ENCODE measurements at places on chromosomes 12 and 14.

- no peak for DNase-seq
Observed at GRCh38 chr14:68630081-68630571, 162.7 kb downstream of the ZFP36L1 start.

- DNase-seq: no peak
Observed at GRCh38 chr12:114011711-114012110, 45.6 kb upstream of the RBM19 start.

GRCh38 chr12:129966146-129966995 is 62.5 kb upstream of the TMEM132D start:
- no peak for DNase-seq

- no peak for DNase-seq
Observed at GRCh38 chr12:6303071-6303470, 7.4 kb upstream of the PLEKHG6 start.

GRCh38 chr12:103269946-103270345 is 225.8 kb downstream of the C12orf42 start:
- DNase-seq: no peak

DNA sequence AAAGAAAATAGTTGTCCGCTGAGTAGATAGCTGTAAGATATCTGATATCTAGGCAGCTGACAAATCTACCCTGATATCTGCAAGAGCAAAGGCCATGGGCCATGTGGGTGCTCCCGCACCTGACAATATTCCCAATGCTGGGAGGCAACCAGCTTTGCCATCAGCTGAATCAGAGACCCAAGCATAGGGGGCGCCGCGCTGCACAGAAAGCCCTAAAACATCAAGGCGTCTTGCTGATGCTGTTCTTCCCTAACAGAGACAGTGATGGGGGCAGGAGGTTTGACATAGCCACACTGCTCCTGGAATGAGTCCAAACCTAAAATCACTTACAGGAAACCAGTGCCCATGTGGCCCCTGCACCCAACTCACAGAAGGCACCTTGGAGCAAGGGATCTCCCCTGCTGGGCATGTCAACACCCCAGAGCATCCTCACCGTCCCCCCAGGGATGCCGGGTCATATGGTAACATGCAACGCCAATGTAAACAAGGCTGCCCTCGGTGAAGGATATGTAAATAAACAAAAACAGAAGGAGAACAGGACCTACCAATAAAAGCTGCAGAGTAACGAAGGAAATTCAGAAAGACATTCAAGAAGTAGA is 199.5 kb downstream of the TMEM132D start:
- no peak for DNase-seq

DNA sequence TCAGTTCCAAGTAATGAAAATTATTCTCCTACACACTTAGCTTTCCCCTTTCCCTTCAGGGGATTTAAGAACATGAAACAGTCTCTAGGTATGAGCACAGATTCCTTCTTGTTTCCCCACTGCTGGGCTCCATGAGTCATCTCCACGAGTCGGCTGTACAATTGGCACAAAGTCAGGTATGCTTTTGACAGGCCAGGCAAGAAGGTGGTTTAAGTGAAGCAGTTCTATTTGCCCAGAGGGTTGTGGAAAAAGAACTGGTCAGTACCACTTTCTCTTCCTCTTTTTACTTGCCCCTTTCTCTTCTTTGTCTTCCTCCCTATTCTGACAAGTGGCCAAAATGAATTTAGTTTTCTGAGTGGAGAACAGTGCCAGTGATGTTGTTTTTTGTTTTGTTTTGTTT is 16.3 kb downstream of the DYNC1H1 start:
- no peak for DNase-seq

GRCh38 chr12:122789637-122790036 is 15.3 kb downstream of the CCDC62 start:
- DNase-seq: no peak

GRCh38 chr14:33457617-33458016 is 493.3 kb downstream of the EGLN3 start:
- no peak for DNase-seq

- DNase-seq: no peak
Observed at GRCh38 chr14:90107789-90108188, 46.0 kb downstream of the KCNK13 start.

DNA sequence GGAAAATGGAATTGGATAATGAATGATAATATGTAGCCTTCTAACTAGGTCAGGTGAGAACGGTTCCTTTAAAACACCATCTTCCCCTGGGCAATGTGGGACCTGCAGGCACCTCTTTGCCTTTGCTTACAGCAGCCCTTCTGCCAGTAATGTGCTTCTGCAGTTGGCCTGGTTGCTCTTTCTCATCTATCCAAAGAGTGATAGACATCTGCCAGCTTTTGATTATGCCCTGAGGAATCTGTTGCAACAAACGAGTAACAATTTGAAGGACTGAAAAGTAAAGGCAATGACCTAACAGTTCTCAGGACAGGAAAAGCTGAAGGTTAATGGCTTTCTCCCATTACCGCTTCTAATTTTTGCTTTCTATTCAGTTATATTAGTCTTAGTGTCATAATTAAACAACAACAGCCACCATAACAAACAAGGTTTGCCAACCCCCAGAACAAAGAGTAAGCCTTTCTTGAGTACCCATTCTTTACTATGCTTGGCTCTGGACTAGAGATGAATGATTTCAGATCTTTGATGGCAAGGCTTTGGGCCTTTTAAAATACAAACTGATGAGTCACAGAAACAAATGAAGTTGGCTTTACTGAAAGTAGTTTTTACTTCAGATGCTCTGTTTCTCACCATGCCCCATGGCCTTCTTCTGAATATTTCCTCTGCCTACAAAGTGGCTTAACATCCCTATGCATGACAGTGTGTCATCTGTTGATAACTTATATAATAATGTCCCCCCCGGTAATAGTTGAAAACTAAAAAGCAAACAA is 76.1 kb upstream of the KRR1 start:
- no peak for DNase-seq

- no peak for DNase-seq
Observed at GRCh38 chr14:74907744-74908143, 15.3 kb downstream of the RPS6KL1 start.

- peak; percentile 5 for DNase-seq
Observed at GRCh38 chr14:30240018-30240417, 312.4 kb upstream of the PRKD1 start.

DNA sequence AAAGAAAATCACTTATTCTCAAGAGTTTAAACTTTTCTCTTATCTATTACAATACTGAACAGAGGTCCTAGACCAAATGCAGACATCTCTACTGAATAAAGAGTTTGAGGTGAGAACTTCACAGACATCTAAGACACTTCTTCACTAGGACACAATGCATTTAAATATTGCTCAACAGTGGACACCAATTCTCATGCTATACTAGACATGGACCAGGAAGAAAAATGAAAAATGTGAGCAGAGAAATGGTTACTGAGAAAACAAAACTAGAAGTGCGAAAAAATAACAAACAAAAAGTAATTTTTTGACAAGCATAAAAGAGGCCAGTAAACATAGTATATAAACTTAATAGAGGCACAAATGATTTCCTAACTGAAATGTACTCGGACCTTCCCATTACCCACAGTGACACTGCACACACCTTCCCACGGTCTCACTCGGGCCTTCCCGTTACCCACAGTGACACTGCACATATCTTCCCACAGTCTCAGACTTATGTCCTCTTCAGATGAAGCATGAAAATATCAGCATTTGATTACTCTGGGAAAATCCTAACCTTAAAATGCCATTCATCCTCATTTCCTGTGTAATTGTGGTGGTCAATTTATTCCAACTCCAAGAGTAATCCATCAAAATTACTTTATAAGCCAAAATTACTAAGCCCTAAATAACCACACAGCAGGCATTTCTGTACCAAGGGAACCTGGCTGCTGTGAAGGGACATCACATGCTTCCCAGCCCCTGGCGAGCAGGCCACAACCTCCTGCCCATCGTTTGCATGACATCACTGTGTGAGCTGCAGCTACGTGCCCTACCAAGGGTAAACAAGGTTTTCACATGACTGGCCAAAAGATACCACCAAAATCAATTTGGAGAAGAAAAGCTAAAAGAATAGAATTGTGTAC is 6.4 kb downstream of the SLC15A4 start:
- DNase-seq: no peak

GRCh38 chr14:70988452-70988851 is 81.2 kb downstream of the PCNX1 start:
- no peak for DNase-seq

DNA sequence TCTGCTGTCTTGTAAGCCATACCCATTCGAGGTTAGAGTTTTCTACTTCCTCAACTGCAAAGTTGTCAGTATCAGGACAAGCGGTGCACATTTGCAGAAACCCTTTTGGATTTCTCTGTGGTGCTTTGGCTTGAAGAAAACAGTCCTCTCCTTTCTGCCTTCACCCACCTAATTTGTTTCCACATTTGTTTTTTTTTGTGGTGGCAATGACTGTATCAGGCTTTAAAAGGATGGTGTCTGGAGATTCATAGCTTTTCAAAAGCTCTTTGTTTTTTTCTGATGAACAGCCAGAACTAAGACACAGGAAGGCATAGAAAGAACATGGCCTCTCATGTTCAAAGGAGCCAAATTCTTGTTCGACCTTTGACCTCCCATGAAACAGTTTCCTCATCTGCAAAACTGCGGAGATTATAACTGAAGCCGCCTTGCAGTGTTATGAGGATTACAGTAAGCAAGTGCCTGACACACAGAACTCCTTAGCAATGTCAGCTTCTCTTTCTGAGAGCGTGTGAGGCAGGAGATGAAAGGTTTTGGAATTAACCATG is 270.6 kb upstream of the TBX3 start:
- no peak for DNase-seq

- DNase-seq: no peak
Observed at GRCh38 chr14:31858868-31859267, 218.2 kb upstream of the ARHGAP5 start.

GRCh38 chr12:32921397-32921796 is 24.8 kb upstream of the PKP2 start:
- DNase-seq: no peak

DNA sequence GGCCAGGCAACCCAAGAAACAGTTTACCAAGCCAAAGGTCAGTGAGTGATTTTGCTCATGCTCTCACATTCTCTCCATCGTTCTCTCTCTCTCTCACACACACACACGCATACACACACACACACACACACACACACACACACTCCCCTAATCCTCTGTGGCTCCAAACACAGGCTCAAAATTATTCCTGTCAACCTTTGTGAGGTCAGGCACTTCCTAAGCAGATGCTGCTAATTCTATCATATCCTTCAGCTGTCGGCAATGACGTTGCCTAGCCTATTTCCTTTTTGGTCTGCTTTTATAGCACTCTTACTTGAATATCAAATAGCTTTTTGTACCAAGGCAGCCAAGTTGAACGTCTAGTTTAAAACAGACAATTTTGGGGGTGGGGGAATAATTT is 98.9 kb upstream of the EGLN3 start:
- DNase-seq: no peak

DNA sequence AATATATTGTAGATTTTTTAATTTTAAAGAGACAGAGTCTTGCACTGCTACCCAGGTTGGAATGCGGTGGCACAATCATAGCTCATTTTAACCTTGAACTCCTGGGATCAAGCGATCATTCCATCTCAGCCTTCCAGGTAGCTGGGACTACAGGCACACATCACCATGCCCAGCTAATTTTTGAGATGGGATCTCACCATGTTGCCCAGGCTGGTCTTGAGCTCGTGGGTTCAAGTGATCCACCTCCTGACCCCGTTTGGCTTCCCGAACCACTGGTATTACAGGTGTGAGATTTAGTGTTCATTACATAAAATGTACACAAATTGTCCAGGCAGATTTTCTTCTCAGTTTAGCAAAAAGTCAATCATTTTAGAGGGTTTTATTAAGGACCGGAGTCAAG is 13.6 kb downstream of the SNX6 start:
- DNase-seq: no peak

DNA sequence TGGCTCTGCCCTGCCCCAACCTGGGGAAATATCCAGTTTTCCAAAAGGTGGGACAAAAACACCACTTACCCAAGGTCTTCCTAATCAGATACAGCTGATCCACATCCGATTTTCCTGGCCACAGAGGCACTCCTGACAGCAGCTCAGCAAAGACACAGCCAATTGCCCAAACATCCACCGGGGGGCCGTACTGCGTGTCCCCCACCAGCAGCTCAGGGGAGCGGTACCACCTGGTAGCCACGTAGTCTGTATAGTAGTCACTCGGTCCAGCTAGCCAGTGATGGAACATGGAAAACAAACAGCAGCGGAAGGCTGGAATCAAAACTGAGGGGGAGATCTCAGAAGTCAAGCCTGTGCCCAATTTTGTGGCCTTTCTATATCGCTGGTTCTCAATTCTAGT is 28.8 kb downstream of the DMAC2L start:
- no peak for DNase-seq

GRCh38 chr12:54389134-54389508 is 4.6 kb upstream of the ZNF385A start:
- no peak for DNase-seq

GRCh38 chr14:80381807-80382363 is 170.6 kb upstream of the DIO2 start:
- no peak for DNase-seq

- peak; percentile 68 for DNase-seq
Observed at GRCh38 chr12:58540480-58541299, 379.6 kb downstream of the LRIG3 start.

GRCh38 chr12:124844411-124845397 is 19.0 kb downstream of the SCARB1 start:
- DNase-seq: no peak

- DNase-seq: no peak
Observed at GRCh38 chr12:74105434-74105833, 432.2 kb upstream of the ATXN7L3B start.

GRCh38 chr12:2792671-2793500 is 1.9 kb upstream of the FKBP4 start:
- no peak for DNase-seq

GRCh38 chr14:54594537-54594936 is 27.6 kb downstream of the SAMD4A start:
- DNase-seq: no peak

DNA sequence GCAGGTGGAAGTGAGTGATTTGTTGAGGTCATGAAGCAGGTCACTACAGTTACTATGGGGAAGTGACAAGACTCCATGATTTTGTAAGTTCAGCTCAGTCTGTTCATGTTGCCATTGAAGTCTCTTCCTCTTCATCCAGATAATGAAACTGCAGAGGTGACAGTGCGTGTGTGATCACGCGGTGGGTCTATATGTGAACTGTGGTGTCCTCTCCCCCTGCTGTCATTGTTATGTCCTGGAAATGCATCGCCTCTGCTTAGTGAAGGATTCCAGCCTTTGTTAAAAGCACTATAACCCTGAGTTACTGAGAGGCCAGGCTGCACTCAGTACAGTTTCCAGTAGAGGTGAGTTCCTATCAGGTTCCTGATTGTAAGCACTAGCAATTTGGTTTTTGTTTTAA is 216.2 kb upstream of the RMST start:
- DNase-seq: no peak

DNA sequence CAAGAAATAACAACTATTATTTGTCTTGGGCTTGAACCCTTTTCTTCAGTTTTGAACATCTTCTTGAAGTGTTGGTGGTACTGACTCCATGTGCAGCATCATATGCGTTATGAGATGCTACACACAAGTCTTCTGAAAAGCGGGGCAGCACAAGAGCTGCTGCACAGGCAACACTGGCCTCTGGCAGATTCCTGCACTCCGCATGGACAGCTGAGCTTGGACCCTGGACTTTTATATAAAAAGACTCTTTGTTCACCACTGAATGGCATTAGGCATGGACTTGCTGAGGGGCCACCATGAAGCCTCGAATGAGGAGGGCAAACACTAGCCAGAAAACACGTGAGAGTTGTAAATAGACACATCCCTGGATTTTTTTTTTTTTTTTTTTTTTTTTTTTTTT is 210.8 kb upstream of the NPAS3 start:
- peak; percentile 47 for DNase-seq

GRCh38 chr14:87613881-87614280 is 379.1 kb downstream of the GALC start:
- DNase-seq: no peak
